ENCODE measurements at places on chromosomes 11 and 22.

GRCh38 chr11:130426223-130426836 is 2.1 kb downstream of the ADAMTS8 start:
- DNase-seq: no peak

- DNase-seq: peak; percentile 42
Observed at GRCh38 chr11:18706330-18707243, 8.0 kb downstream of the TMEM86A start.

- no peak for DNase-seq
Observed at GRCh38 chr11:113675003-113675561, 31.0 kb downstream of the TMPRSS5 start.

- DNase-seq: no peak
Observed at GRCh38 chr11:44854086-44854485, 96.6 kb downstream of the TP53I11 start.

DNA sequence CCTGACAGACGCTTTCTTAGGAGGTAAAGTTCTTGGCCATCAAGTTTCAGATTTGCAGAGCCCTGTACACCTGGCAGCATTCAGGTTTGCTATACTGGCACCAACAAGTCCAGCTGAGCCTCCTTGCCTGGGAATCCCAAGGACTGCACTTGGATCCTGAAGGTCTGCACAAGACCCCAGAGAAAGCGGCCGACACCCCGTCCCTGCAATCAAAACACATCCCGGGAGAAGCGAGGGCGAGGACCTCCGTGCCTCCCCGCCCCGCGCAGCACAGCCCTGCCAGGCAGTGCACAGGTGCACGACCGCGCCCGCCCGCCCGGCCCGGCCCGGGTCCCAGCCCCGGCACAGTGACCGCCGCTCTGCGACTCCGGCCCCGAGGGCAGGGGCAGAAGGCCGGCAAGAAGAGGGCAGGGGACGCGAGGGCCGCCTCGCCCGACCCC is 559 bp downstream of the MRTFA start:
- no peak for DNase-seq

DNA sequence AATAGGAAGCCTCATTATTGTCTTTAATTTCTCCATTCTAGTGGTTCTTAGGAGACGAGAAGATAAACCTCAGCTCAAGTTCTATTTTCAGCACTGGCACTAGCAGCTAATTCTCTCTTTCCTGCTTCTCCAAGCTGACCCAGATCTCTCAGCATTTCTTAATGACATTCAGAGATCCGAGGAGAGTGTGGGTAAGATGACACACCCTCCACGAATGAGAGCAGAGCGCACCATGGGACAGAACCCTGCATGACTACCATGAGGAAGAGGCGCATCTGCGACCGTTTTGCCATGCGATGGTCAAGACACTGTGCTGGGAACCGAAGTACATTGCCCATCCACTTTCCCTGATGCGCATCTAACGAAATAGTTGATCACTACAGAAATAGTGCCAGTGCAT is 241.8 kb downstream of the LARGE1 start:
- DNase-seq: no peak

All from CD4-positive, alpha-beta T cell (primary cell).